ENCODE measurements at places on chromosomes 6 and 20. TPM values are rescaled to one million over a fixed set of nuclear protein-coding genes. Genes with fewer than 3 reads are reported as not detected.

- DNase-seq = no peak
Measured at GRCh38 chr6:16420337-16420714, 181.9 kb downstream of the GMPR start.

DNA sequence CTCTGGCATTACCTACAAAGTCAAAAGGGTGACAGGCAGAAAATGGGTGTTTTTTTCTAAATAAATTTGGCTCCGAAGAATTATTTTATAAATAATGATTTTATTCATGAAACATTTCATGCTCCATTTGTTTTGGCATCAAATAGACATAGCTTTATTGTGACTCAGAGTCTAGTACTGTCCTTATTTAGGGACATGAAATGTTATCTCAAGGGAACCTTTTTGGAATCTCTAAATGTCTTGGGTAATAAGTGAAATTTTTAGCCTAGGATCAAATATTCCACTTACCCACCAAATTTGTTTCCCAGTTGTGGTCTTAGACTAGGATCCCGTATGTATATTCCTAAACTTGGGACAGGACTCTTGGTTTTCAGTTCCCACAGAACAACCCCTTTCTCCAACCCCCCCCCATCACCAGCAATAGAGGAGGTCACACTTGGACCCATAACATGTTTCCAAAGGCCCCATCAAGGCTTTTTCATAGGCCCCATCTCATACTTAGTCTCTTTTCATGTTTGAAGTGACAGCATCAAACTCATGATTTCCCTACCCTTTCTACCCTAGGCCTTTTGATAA is 81.8 kb downstream of the JAG1 start:
- DNase-seq = no peak

GRCh38 chr20:8271727-8272126 is 139.7 kb downstream of the PLCB1 start:
- no peak for DNase-seq

DNA sequence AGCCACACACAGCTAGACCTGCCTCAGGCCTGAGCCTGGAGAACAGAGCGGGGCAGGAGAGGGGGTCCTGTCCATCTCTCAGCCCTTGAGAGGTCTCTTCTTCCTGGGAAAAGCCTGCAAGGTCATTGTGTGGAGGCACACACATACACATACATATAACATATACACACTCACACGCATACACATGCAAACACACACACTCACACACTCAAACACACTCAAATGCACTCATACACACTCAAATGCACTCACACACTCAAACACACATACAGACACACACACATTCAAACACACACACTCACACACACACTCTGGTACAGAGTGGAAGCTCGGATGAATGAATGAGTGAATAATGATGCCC is 515 bp downstream of the TLDC2 start:
- no peak for DNase-seq

DNA sequence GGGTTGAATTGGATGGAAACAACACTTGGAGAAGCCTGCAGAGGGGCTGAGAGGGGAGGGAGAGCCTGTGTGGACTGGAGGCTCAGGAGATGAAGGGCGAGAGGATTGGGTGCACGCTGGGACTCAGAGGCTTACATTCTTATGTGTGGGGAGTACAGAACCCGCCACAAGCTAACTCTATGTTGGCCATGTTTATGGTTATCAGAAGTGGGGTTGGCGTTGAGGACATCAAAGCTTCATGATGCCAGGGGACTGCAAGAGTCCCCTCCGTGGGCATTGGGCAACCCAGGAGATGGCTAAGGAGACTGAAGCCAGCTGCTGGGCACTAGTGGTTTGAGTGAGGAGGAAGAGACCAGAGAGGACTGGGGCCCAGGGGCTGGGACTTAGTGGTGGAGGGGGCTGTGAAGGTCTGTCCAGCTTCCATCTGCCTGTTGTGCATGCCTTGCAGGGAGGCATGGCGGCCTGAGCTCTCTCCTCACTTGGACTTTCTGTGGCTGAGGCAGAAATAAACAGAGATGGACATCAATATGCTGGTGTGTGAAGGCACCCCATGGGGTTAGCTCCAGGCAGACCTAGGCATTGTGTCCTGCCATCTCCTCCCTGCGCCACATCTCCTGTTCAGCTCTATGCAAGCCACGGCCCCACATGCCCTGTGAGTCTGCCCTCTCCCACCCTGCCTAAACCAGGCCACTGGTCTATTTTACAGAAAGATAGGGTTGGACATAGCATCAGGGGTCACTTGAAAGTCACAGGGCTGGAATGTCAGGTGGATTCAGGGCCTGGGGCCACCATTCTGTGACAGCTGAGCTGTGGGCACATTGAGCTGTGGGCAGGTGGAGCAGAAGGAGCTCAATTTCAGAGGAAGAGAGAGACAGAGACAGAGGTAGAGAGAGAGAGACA is 61.6 kb downstream of the PHACTR3 start:
- no peak for DNase-seq

UBE2J1 gene
- total RNA-seq = 16.8 TPM

SLC22A16 gene
- not detected for total RNA-seq
